T47D (cell line): ENCODE measurements at places on chromosomes 7 and 10.

DNA sequence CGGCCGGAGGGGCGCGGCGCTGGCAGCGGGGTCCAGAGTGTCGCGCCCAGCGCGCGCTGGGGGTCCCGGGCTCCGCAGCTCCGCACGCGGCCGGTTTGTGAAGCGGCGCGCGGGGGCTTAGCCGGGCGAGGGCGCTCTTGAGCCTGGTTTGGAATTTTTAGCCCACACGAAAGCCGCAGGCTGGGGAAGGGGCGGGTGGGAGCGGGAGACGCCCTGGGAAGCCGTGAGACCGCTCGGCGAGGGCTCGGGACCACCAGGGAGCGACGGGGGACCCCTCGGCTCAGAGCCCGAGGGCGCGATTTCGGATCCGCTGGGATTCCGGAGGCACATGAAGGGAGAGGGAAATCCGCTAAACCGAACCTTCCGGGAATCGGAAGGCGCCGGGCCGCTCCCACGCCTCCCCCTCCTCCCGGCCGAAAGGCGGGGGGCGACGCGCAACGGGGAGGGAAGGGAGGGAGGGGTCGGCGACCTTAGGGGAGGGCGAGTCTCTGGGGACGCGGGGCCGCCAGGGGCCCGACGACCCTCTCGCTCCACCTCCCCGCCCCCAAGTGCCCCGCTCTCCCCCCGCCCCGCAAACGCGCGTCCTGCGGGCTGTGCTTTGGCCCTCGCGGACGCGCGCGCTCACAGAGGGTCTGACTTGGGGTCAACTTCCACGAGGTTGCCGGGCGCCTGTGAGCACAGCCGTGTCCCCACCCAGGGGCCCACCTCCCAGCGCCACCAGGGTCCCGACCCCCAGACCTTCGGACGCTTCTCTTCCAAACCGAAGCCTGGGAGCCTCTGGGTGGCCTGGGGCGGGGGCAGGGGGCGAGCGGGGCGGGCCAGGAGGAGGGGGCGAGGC, 5.1 kb upstream of the ELFN1 start:
- peak; percentile 94 for DNase-seq

- DNase-seq, result peak; percentile 95
These were observed 19.9 kb downstream of the ACTA2 start for GRCh38 chr10:88932539-88933256.

DNA sequence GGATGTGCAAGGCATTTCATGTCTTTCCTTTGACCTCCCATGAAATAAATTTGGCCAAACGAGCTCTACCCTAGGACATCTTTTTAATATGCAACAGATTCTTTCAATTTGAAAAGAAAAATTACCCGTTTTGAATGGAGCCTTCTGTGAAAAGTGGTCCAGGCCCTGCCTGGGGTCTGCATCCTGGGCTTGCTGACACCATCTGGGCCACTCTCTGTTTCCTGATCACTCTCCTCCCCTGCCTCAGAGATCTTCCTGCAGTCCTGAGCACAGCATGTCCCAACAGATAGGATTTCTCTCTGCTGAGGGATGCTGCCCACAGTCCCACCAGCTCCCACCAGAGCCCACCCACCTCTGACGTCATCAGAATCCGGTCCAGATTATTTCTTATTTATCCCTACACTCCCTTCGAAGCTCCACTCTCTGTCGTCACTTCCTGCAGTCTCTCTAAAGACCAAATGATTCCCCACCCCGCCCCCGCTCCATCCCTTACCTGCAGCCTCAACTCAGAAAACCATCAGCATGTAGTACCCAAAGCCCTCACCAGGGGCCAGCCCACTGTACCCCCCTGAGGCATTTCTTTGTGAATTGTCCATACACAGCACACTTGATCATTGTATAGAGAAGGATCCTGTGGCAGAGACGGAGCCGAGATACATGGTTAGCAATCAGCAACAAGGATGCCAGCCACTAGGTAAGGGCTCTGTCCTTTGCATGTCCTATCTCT, 192.1 kb upstream of the MGMT start:
- no peak for DNase-seq

DNA sequence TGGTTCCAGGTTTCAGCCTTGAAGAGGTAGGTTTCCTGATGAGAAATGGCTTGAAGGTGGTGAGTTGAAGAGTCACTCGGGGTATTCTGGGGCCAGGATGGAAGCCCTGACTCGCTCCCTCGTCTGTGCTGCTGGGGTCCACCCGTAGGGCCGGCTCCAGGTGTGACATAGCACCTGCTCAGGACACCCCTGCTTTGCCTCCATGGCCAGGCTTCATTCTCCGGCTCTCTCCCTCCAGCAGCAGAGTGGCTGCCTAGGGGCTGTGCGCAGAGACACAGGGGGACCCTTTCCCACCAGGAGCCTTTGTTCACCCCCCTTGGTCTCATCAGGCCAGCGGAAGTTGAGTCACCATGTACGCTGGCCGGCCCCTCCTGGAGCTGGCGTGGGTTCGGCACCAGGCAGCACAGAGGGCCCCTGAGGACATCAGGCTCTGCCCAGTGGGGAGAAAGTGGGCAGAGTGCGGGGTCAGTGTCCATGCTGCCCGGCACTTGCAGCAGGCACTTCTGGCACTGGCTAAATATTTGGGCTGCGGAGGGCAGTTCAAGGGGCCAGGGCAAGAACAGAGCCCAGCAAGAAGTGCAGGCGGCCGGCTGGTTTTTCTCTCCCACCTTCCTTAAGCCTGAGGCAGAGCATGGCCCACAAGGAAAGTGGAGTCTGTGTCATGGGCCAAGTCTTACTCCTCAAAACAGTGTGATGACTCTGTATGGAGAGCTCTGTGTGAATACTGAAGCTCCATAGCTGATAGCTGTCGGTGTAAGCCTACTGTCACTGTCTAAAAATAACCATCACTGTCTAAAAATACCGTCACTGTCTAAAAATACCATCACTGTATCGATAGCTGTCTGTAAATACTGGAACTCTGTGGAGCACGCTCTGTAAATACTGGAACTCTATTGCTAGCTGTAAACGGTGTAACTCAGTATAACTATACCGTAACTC, 3.7 kb upstream of the PRKAR1B start:
- no peak for DNase-seq

GRCh38 chr7:151311294-151311864, 30.2 kb upstream of the NUB1 start:
- no peak for DNase-seq
